Right lobe of liver (tissue), 6 donors: ENCODE measurements at places on chromosomes 11 and 22.
A peak's percentile ranks its signal among the peaks of the same experiment; 100 is the strongest.

- DNase-seq: no peak
These were observed 73.5 kb downstream of the BRD1 start for GRCh38 chr22:49753961-49754695.

- no peak for DNase-seq
These were observed 44.9 kb upstream of the FADD start for GRCh38 chr11:70158201-70158600.

DNA sequence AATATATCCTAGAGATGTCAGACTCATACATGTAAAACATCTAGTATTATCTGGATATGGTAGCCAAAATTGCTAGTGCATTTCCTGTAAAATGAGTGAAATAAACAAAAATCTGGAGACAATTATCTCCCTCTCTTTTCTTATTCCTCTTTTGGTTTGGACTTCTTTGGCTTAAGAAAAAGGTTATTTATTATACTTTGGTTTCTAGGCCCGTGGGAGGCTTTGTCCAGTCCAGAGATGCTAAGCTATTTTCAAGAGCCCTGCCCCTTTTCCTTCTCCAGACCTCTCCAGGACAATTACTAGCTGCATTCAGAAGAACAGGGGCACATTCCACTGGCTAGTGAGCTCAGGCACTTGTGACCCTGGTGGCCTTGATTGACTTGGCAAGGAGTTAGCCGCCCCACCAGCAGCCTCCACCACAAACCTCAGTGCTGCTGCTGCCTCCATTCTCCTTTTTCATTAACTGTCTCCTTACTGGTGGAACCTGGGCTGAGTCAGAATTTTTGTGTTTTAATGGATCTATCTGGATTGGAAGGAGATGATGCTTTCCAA, 747.3 kb upstream of the TENM4 start:
- no peak for DNase-seq

DNA sequence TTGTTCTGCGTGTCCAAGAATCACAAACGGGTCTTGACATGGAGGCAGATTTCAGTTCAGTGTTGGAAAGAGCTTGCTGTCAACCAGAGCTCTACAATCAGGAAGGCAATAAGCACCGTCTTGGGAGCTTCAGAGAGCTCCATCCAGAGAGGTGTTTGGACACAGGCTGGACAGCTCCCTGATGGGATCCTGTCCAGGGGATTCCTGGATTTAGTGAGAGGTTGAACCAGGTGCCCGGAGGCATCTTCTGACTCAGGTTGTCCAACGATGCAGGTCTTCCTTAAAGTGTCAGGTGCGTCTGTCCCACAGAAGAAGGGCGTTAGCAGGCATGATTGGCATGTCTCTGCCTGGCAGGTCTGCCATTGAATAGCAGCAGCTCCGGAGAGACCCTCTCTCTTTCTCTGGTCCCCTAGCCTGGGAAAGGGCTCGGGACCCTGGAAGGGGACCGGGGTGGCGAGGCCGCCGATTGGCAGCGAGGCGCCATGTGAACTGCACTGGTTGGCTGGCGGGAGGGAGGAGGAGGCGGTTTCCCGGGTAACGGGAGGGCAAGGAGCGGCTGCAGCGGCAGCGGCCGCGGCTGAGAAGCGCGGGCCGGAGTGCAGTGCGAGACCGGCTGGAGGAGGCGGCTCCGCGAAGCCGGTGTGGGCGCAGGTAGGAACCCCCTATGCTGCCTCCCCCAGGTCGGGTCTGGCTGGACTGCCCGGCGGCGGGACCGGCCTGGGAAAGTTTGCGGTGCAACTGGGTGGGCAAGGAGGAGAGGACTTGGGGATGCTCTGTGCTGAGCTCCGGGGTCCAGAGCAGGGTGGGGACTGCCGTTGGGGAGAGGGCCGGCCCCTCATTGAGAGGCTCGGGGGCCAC, 104.1 kb upstream of the E2F8 start:
- peak; percentile 62 for DNase-seq

GRCh38 chr11:126456783-126457542, 101.5 kb downstream of the ST3GAL4 start:
- DNase-seq: no peak

GRCh38 chr22:19629720-19630419, 84.4 kb upstream of the SEPTIN5 start:
- DNase-seq: peak; percentile 73

GRCh38 chr11:99968336-99968735, 718.8 kb upstream of the ARHGAP42 start:
- no peak for DNase-seq

- peak; percentile 69 for DNase-seq
These were observed 28.7 kb downstream of the CHRDL2 start for GRCh38 chr11:74702383-74703007.

GRCh38 chr11:36047344-36047743, 103.5 kb downstream of the LDLRAD3 start:
- DNase-seq: no peak

DNA sequence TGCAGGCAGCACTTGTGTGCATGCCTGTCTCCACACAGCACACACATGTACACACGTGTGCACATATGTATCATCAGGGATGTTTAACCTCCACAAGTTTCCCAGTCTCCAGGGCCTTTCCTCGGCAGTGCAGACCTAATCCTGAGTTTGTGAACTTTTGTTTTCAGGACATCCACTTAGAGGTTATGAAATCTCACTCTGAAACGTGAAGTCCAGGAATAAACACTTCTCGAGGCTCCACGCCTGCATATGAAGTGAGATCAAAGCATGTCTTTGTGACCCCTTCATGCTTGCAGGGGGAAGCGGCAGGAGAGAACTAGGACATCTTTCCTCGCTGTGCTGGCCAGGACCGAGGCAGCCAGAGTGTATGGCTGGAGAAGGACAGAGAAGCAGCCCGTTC, 3.1 kb downstream of the SHISAL1 start:
- DNase-seq: no peak

DNA sequence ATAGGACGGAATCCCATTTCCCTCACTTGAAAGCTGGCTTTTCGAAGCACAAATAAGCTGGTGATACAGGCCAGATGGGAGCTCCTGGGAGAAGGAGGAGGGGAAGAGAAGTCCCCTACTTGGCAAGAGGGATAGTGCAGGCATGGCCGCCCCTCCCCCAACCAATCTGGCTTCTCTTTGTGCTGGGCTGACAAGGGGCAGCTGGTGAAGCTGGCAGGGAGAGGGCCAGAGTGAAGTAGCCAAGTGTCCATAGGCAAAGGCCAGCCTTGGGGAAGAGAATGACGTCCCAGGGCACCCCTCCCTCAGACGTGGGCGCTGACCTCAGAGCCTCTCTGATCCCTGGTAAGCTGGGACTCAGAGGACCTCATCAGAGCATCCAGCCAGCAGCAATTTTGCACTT, 78.7 kb upstream of the GRAMD1B start:
- DNase-seq: no peak

DNA sequence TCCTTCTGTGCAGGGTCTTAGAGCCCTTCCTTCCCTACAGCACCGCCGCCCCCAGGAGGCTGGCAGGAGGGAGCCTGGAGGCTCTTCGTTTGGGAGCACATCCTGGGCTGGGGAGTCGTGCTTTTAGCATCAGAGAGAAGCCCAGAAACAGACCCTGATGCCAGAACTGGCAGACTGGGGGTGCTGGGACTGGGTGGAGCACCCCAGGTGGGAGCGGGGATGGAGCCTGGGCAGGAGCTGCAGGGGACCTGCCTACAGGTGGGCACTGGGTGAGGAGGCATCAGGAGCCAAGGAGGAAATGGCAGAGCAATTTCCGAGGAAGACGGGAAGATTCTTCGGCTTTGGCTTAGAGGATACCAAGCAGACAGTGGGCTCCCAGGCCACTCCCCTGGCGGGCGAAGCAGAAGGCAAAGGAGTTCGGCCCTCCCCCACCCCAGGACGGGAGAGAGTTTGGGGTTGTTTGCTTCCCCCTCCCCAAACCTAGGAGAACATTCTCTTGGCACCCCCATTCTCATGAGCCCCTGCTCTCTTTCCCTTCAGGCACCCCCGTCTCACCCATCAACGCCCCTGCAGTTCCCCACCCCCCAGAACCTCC, 1.1 kb downstream of the SYT7 start:
- no peak for DNase-seq

DNA sequence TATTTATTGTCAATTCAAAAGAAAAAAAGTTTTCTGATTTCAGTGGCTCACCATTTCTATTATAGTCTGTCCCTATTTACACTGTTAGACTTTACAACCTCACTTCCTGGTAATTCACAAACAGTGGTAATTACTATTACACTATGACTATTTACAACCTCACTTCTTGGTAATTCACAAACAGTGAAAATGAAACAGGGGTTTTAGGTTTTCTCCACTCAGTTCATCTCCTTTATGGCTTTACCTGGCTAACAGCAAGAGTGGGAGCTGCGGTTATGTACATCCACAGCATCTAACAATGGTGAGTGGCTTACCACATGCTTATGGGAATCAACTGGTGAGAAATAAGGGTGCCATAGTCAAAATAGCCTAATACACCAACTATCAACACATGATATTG, 166.4 kb downstream of the CASP12 start:
- no peak for DNase-seq

DNA sequence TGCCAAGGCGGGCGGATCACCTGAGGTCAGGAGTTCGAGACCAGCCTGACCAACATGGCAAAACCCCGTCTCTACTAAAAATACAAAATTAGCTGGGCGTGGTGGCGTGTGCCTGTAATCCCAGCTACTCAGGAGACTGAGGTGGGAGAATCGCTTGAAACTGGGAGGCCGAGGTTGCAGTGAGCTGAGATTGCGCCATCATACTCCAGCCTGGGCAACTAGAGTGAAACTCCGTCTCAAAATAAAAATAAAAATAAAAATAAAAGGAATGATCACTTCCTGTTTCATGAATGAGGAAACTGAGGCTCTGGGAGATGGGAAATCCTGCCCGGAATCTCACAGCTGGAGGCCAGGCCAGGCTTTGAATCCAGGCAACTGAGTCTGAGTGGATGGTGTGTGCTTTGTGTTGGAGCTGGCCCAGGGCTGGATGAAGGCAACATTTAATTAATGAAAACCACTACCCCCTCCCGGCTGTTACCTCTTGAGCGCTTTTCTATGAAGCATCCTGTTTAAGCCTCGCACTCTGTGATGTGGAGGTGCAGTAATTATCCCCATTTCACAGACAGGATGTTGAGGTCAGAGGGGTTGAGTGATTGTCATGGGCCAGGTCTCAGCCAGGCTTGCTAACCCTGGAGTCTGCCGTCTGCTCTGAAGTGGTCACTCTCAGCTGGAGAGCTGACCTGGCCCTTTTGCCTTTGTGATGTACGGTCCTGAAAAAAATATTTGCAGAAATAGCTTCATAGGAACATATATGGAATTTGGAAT, 27.8 kb downstream of the LRP5 start:
- DNase-seq: no peak

DNA sequence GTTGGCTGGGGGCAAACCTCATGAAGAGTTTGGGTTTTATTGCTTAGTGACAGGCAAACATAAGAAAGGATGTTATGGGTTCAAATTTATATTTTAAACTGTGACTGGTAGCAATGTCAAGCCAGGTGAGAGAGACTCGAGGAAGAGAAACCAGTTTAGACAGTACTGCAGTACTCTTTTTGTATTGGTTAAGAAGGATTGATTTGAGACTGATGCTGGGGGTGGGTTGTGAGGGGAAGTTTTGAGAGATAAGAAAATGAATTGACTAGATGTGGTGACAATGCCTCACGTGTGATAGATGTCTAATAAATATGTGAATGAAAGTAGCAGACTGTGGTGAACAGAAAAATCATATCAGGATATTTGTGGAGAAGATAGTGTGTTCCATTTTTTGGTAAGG, 142.4 kb downstream of the DDX10 start:
- no peak for DNase-seq

DNA sequence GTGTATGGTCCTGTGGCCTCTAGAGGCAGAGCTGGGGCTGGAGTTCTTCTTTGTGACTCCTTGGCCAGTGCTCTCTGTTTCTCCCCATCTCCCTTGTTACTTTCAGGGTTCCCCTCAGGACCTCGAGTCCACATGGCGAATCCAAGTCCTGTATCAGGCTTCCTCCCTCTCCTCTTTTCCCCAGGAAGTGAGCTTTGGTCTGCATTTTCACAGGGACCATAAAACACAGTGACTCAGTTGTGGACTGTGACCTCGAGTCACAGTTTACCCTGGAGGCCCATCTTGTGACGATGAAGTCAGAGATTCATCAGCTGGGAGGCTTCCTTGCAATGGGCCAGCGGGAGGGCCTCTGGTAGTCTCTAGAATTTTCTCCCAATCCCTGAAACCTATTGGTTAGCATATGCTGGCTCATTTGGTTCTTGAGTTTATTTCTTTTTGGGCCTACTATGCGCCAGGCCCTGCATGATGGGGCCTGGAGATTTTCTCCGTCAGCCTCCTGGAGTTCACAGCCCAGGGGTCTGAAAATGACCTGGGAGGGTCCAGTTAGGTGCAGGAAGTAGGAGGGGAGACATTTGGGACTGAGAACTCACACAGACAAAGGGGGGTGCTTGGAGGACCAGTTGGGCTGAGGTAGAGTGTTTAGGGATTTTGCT, 100.8 kb downstream of the KIAA1671 start:
- DNase-seq: no peak

DNA sequence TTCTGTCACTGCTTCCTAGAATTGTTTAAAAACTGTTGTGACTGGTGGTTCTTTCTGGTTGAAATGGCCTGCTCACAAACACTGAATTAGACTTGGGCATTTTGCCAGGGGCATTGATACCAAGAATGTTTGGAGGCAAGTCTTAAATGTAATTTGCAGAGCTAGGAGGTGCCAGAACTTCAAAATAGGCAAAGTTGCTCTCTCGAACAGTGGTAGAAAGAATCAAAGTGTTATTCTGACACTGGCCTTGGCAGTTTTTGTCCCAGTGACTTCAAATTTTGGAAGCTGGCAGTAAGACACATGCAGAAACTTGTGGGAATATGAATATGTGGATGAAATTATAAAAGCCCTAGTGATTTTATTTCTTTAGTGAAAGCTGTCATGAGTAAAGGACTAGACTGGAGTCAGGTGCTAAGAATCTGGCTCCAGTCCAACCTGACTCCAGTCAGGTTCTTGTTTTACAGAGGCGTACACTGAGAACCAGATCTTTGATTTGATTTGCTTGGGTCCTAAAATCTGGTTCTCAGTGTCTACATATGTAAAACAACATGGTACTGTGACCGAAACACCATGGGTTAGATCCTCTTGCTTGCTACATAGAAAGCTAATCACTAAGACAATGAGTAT, 20.9 kb downstream of the SVIP start:
- no peak for DNase-seq

GRCh38 chr11:100208207-100208606, 478.9 kb upstream of the ARHGAP42 start:
- DNase-seq: no peak

- no peak for DNase-seq
These were observed 155.7 kb downstream of the CWF19L2 start for GRCh38 chr11:107301878-107302277.

DNA sequence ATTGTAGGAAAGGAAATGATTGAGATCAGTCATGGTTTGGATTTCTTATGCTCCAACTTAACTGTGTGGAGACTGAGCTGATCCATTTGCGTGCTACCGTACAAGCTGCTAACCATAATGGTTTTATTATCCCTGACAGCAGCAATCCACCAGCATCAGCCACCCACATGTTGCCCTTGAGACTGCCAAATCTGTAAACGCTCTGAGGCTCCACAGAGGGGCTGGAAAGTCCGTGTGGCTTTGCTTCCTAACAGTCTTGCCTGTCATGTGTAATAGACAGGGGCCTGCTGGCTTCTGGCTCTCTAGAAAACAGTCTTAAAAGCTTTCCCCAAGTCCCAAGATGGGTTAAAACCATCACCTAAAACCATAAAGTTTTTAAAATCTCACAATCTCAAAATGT, 30.1 kb downstream of the ATG16L2 start:
- DNase-seq: no peak

GRCh38 chr11:100966366-100966765, 163.2 kb downstream of the PGR start:
- DNase-seq: no peak

GRCh38 chr11:83285151-83285770, 906 bp downstream of the CCDC90B start:
- DNase-seq: no peak

GRCh38 chr11:40235841-40236240, 1223.6 kb downstream of the LRRC4C start:
- DNase-seq: no peak
